Activated naive CD8-positive, alpha-beta T cell treated with anti-CD3 and anti-CD28 coated beads for 36 hours (primary cell): ENCODE measurements at places on chromosomes 6 and 20.

GRCh38 chr6:15365273-15365687 lies 119.4 kb downstream of the JARID2 start:
- peak; percentile 61 for DNase-seq

DNA sequence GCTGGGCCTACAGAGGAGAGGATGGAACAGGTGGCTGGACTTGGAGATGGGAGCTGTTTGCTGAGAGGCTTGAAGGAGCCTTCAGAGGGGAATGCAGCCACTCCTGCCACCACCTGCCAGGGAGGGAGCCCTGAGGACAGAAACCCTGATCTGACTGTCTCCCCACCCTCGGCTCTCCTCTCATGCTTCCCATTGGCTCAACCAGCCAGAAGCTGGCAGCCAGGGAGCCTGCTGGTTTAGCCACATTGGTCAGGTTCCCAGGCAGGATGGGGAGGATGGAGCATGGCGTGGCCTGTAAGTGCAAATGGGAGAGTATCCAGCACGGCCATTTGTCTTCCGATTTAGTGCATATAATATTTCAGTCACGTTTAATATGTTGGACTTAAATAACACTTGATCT lies 12.8 kb downstream of the TREM1 start:
- DNase-seq, result no peak

- no peak for DNase-seq
These were observed 62.6 kb upstream of the THEMIS start for GRCh38 chr6:127963495-127963894.

DNA sequence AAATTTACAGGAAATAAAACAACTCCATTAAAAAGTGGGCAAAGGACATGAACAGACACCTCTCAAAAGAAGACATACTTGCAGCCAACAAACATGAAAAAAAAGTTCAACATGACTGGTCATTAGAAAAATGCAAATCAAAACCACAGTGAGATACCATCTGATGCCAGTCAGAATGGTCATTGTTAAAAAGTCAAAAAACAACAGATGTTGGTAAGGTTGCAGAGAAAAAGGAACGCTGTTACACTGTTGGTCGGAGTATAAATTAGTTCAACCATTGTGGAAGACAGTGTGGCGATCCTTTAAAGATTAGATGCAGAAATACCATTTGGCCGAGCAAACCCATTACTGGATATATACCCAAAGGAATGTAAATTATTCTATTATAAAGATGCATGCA lies 858.0 kb upstream of the FLRT3 start:
- DNase-seq, result no peak

DNA sequence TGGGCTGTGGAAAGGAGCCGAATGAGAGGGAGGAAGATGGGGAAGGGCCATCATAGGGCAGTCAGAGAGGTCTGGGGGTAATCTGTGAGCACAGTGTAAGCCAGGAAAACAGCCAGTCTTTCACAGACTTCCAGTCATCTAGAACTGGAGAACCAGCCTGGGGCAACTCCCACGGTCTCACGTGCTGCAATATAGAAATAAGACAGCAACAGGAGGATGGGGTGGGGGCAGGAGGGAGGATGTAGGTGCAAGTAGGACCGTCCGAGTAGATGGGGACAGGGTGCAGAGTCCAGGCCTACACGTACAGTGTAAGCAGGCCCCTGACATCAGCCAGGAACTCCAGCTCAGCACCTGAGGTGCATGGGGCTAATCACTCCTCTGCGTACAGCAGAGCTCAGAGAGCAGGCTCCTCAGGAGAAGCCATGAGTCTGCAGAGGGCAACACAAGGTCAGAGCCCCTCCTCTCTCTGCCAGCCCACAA lies 58.2 kb upstream of the TNFAIP3 start:
- no peak for DNase-seq
